ENCODE measurements at places on chromosomes 6 and 20. TPM values are rescaled to one million over a fixed set of nuclear protein-coding genes. Genes with fewer than 3 reads are reported as not detected.

The SPATA25 gene
- total RNA-seq, result 42.8 TPM

GRCh38 chr6:109840796-109841195, 137.3 kb upstream of the GPR6 start:
- no peaks in the 10 kb centered on the region for H3K4me1 ChIP-seq
- no peak overlapping the region for H3K4me3 ChIP-seq
- H3K27ac ChIP-seq, result no peak overlapping the region
- DNase-seq, result no peak
- no peaks in the 10 kb centered on the region for H3K27me3 ChIP-seq
- H3K36me3 ChIP-seq, result no peaks in the 10 kb centered on the region

DNA sequence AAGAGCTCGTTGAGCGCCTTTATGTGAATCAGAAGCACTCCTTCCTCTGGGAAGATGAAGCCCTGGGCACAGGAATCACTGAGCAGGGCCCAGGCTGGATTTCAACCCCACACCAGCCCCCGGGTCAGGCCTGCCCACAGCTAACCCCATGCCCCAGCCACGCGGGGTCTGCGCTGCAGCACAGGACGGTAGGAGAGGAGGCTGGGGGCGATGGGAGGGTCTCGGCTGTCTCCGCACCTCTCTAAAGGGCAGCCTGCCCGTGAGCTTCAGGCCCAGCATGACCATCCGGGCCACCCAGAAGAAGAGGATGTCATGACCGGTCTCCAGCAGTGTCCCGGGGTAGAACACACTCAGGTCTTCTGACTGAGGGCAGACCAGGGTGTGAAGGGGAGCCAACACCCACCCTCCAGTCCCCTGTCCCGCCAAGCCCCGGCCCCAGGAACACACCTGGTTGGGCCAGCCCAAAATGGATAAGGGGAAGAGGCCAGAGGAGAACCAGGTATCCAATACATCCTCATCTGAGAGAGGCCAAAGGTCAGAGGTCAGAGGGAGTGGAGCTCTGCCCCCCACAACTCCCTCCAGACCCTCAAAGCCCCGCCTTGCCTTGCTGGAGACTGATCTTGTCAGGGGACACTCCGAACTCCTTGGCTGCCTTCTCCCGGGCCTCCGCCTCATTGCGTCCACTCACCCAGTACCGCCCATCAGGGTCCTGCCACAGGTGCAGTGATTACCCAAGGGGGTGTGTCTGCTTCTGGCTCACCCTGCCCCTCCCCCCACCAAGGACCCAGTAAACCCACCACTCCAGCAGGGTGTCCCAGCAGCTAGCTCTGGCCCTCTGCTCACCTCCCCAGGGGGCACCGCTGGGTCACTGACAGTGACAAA, 4.4 kb upstream of the VWA7 start:
- no peak overlapping the region for H3K4me3 ChIP-seq
- H3K4me1 ChIP-seq, result peaks cover 16% of the 10 kb centered on the region
- H3K36me3 ChIP-seq, result no peaks in the 10 kb centered on the region
- no peak for DNase-seq

- no peaks in the 10 kb centered on the region for H3K36me3 ChIP-seq
- H3K27me3 ChIP-seq, result no peaks in the 10 kb centered on the region
- H3K4me1 ChIP-seq, result peaks cover 4% of the 10 kb centered on the region
Observed at GRCh38 chr6:54003316-54003715, 107.9 kb upstream of the MLIP start.

DNA sequence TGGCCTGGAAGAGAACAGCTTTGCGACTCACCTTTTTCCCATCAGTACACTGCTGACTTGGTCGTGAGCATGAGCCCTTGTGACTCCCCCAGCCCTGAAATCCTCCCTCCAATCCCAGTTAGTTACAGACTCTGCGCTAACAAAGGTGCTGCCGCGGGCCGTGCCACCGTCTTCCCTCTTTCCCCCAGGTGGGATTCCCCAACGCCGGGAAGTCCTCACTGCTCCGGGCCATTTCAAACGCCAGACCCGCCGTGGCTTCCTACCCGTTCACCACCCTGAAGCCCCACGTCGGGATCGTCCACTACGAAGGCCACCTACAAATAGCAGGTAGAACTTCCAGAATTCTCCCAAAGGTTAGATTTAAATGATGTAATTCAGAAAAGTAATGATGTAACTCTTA, 16.1 kb downstream of the MTG2 start:
- H3K27ac ChIP-seq, result no peak overlapping the region
- no peaks in the 10 kb centered on the region for H3K27me3 ChIP-seq
- peaks cover 31% of the 10 kb centered on the region for H3K36me3 ChIP-seq
- H3K4me3 ChIP-seq, result no peak overlapping the region
- no peaks in the 10 kb centered on the region for H3K4me1 ChIP-seq
- DNase-seq, result no peak

- peak; percentile 91 for DNase-seq
- no peaks in the 10 kb centered on the region for H3K4me1 ChIP-seq
- no peak overlapping the region for H3K27ac ChIP-seq
- H3K4me3 ChIP-seq, result no peak overlapping the region
- no peaks in the 10 kb centered on the region for H3K27me3 ChIP-seq
- peaks cover 57% of the 10 kb centered on the region for H3K36me3 ChIP-seq
Observed at GRCh38 chr20:41173161-41173721, 35.9 kb downstream of the PLCG1 start.
